Hematopoietic multipotent progenitor cell treated with erythropoietin and hydrocortisone succinate and interleukin-3 and kit ligand, for 15 days (in vitro differentiated cells): ENCODE measurements at places on chromosomes 7 and 10.

GRCh38 chr10:12701696-12702095 lies 299.8 kb downstream of the CCDC3 start:
- no peak for DNase-seq

DNA sequence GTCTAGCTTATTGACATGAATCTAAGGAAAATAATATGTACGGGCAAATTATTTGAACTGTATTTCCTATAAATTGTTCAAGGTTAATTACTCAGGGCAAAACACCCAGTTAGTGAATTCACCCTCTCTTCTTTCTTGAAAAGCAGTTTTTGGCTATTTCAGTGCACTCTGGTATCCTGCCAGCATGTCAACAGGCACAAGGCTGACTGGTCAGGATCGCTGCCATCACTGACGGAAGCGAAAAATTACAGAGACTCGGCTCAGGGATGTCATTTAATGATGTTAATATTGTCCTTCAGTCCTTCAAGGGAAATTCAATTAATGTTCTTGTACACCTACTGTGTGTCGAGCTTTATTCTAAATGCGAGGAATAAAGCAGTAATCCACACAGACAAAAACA lies 28.3 kb upstream of the OLAH start:
- DNase-seq, result no peak

- DNase-seq, result no peak
These were observed at the start of gene ANKRD1 for GRCh38 chr10:90920986-90921666. Gene ANKRD1 (minus strand): TSS chr10:90921087. CDS start chr10:90921027, 60 bp downstream.

GRCh38 chr7:132066761-132067171 lies 509.5 kb downstream of the PLXNA4 start:
- DNase-seq, result no peak

DNA sequence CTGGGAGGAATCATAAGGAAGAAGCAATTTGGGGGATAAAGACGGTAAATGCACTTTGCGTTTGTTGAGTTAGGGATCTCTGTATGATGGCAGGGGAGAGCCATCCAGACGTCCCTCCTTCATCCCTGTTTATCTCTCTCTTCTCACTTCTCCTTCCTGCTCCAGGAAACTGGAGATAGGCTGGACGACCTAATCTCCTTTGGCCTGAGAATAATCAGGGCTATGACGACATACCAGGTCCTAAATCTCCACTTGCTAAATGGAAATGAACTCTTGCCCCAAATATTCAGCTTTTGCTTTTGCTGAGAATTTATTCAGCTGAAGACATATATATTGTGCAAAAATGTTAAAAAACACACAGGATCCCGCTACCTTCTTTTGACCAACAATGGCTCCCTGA lies 182.9 kb upstream of the INHBA start:
- no peak for DNase-seq

DNA sequence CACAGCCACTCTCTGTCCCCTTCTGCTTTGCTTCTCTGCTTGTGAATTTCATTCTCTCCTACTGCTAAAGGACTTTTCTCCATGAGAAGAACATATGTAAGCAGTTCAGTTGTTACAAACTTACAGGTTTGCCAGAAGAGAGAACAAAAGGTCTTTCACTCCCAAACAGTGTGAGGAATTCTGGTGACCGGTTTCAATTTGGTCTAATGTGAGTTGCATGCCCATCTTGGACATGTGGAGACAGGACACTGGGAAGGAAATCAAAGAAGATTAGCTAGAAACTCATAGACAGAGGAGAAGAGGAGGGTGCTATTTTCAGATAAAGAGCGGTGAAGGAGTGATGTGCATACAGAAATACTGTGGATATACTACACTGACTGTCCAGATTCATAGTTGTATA lies 209.5 kb upstream of the INHBA start:
- DNase-seq, result no peak

DNA sequence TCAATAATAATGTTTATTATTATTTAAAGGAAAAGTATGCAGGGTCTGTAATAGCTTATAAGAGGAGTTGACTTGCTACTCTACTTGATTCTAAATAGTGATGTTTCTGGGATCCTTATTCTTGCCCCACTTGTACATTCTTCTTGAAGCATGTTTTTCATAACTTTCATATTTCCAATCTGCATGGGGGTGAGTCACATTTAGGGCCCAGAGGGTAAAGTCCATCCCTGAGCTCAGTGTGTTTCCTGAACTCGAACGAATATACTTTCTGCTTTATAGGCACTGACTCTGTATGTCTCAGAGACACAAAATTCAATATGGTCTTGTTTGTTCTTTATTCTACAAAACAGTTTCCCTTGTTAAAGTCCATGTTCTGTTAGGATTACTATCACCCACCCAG lies 61.0 kb upstream of the SMIM30 start:
- no peak for DNase-seq

DNA sequence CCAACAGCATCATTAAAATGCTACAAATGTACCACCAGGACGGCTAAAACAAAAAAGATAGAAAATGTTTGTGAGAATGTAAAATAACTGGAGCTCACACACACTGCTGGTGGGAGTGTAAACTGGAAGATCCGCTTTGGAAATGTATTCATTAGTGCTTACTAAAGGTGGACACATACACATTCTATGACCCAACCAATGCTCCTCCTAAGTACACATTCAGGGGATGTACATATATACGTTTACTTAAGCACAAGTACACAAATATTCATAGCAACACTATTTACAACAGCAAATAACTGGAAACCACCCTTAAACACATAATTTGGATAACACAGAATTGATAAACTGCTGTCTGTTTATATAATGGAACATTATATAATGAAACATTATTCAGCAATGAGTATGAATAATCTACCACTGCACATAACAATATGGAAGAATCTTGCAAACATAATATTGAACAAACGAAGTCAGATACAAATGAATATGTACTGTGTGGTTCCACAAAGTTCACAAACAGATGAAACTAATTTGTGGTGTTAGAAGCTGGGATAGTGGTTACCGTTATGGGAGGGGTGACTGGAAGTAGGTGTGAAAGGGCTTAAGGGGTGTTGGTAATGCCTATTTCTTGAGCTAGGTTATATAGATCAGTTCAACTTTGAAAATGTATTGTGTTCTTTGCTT lies 52.1 kb downstream of the STRA8 start:
- DNase-seq, result no peak
